Thyroid gland (tissue), 4 donors: ENCODE measurements at places on chromosomes 3 and 15. TPM values are rescaled to one million over a fixed set of nuclear protein-coding genes. Genes with fewer than 3 reads are reported as not detected.

DNA sequence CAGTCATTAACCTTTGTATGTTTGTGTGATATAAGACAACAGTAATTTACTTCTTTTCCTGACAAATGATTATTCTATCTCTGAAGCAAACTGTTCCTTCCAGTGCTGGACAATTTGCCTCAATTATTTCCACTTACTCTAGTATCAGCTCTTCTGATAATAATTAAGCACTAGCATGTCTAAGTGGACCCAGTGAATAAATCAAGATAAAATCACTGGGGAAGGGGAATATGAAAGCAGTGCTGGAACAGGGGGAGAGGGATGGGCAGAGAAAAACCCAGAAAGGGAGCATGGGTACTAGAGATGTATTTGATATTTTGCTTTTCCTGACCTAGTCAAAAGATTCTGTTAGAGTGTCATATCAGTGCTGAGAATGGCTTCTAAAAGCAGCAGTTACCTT, 54.2 kb downstream of the SYN2 start:
- H3K27me3 ChIP-seq: no peaks in the 10 kb centered on the region
- no peak overlapping the region for H3K4me3 ChIP-seq
- H3K4me1 ChIP-seq: no peaks in the 10 kb centered on the region
- no peaks in the 10 kb centered on the region for H3K36me3 ChIP-seq

- DNase-seq: no peak
- H3K36me3 ChIP-seq: no peaks in the 10 kb centered on the region
- H3K4me3 ChIP-seq: no peak overlapping the region
- no peaks in the 10 kb centered on the region for H3K27me3 ChIP-seq
- no peak overlapping the region for H3K27ac ChIP-seq
Observed at GRCh38 chr3:112327371-112327951, 5.5 kb upstream of the CD200 start.

- no peaks in the 10 kb centered on the region for H3K36me3 ChIP-seq
- H3K27me3 ChIP-seq: no peaks in the 10 kb centered on the region
- DNase-seq: no peak
- peaks cover 35% of the 10 kb centered on the region for H3K4me1 ChIP-seq
- no peak overlapping the region for H3K4me3 ChIP-seq
Observed at GRCh38 chr3:43316783-43317460, 30.6 kb downstream of the SNRK start.

DNA sequence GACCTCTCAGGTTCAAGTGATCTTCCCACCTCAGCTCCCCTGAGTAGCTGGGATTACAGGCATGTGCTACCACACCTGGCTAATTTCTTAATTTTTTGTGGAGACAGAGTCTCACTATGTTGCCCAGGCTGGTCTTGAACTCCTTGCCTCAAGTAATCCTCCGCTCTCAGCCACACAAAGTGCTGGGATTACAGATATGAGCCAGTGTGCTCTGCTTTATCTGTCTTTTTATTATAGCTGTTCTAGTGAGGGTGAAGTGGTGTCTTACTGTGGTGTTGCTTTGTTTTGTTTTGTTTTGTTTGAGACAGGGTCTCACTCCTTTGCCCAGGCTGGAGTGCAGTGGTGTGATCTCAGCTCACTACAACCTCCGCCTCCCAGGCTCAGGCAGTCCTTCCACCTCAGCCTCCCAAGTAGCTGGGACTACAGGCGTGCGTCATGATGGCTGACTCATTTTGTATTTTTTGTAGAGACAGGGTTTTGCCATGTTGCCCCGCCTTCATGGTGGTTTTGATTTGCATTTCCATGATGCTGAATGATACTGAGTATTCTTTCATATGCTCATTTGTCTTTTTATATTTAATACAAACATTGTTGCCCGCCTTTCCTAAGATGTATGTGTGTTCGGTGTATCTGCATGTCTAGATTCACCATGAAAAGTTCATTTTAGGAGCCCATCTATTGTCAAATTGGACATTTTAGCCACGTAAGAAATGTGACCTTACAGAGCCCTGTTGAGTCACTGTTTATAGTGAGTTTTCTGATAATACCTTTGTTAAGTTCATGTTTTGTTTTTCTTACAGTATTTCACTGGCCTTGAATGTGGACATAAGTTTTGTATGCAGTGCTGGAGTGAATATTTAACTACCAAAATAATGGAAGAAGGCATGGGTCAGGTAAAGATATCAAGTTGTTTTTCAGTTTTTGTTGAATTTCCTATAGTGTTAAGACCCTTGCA, 80.6 kb downstream of the ARIH1 start:
- no peak overlapping the region for H3K4me3 ChIP-seq
- no peak for DNase-seq
- no peaks in the 10 kb centered on the region for H3K4me1 ChIP-seq
- H3K27ac ChIP-seq: no peak overlapping the region

GRCh38 chr3:53216723-53217122, 39.1 kb downstream of the TKT start:
- DNase-seq: no peak
- no peaks in the 10 kb centered on the region for H3K27me3 ChIP-seq
- H3K4me3 ChIP-seq: no peak overlapping the region

Gene KLF15
- total RNA-seq: 30.9 TPM

Gene P2RY14
- 3.2 TPM for total RNA-seq
